Gastroesophageal sphincter (tissue), 4 donors: ENCODE measurements at places on chromosomes 3 and 15.

DNA sequence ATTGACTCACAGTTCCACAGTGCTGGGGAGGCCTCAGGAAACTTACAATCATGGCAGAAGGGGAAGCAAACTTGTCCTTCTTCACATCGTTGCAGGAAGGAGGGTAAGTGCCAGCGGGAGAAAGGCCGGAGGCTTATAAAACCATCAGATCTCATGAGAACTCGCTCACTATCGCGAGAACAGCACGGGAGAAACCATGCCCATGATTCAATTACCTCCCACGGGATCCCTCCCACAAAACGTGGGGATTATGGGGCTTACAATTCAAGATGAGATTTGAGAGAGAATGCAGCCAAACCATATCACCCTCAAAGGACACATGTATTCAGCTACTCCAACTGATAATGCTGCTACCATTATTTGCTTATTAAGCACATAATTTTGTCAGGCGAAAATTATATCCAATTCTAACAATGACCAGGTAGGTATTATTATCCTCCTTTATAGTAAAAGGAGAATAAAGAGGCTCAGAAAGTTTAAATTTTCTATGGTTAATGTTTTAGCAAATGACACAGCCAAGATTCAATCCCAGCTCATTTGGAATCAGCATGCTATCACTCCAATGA, 327.2 kb upstream of the CDIN1 start:
- no peaks in the 10 kb centered on the region for H3K27me3 ChIP-seq
- no peak for ATAC-seq
- no peak overlapping the region for H3K27ac ChIP-seq
- no peaks in the 10 kb centered on the region for H3K4me1 ChIP-seq
- H3K4me3 ChIP-seq = no peak overlapping the region
- no peaks in the 10 kb centered on the region for H3K36me3 ChIP-seq

GRCh38 chr3:186042036-186042435, 66.9 kb downstream of the ETV5 start:
- no peaks in the 10 kb centered on the region for H3K4me1 ChIP-seq
- H3K27ac ChIP-seq = no peak overlapping the region
- no peak for ATAC-seq
- no peak overlapping the region for H3K4me3 ChIP-seq

DNA sequence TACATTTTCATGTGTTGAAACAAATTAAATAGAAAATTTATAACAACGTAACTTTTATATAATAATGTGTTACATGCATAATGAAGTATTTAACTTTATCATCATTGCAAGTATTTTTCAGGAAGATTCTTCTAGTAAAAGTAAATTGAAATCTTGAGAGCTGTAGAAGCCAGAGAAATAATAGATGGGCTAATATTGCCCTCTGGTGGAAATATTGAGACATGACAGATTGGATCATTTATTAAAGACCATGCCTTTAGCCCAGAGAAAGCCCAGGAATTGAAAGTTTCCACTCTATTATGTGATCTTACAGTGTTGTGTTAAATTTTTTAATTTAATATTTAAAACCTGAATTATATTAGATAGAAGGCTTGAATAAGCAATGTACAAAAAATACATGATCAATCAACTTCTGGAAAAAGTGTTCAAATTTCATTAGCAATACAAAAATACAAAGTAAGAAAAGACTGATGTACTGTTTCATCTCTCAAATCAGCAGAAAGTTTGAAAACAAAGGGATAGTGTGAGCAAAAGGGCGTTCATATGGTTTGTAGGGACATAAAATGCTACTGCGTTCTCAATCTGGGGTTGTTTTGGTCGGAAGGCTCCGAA, 52.7 kb upstream of the SPTSSB start:
- no peaks in the 10 kb centered on the region for H3K36me3 ChIP-seq
- no peak for ATAC-seq
- no peaks in the 10 kb centered on the region for H3K4me1 ChIP-seq
- H3K4me3 ChIP-seq = no peak overlapping the region

DNA sequence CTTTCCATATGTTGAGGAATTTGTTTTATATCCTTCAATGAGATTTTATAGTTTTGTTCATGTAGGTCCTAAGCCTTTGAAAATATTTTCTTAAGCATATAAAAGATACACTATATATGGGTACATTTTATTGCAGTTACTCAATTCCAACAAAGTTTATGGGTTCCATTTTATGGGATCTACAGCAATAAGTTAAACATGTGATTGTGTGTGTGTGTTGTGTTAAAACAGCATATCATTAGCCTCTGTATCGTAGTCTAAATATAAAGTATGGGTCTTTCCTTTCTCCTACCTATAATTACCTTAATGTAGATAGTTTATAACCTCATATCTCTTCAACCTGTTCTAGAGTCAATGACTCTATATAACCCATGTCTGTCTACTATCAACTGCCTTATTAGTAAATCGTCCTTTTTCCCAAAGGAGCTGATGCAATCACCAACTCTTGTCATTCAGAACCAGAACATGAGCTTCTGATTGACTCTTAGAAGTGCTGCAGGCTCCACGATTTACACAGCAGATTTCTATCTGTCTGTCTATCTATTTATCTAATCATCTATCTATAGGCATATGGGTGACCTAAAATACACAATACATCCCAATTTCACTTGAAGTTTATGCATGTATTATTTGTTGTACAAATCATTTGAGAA, 512.6 kb upstream of the CBLB start:
- ATAC-seq = no peak
- H3K27ac ChIP-seq = no peak overlapping the region
- H3K4me1 ChIP-seq = no peaks in the 10 kb centered on the region
- H3K4me3 ChIP-seq = no peak overlapping the region
- no peaks in the 10 kb centered on the region for H3K27me3 ChIP-seq

DNA sequence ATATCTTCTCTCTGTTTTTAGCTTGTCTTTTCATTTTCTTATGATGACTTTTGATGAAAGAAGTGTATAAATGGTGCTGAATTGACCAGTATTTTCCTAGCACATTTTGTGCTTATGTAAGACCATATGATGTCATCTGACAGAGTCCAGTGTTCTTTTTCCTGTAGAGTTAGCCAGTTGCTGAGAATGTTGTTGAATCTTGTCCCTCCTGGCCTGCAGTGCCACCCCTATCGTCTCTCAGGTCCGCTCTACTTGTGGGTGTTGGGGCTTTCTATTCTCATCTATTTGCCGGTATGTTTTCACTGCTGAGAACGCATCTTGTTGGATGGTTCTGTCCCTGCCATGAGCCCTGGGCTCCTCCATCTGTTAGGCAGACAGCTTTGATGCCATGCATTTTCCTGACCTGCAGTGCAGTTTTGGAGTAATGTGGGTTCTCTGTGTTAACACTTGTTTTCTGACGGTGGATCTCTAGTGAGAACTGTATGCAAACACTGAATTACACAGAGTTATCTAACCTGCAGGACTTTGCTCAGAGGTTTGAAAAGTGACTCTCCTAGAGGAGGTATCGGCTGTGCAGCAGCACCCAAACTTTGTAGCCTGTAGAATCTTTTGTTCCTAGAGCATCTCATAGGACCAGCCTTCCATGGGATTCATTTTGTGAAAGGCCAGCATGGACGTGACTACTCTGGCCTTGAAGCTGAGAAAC, 44.6 kb downstream of the SLC6A20 start:
- peaks cover 16% of the 10 kb centered on the region for H3K36me3 ChIP-seq
- H3K27ac ChIP-seq = no peak overlapping the region
- no peak for ATAC-seq
- H3K4me3 ChIP-seq = no peak overlapping the region

GRCh38 chr3:100030346-100030745, 84.0 kb downstream of the FILIP1L start:
- no peak overlapping the region for H3K27ac ChIP-seq
- peaks cover 46% of the 10 kb centered on the region for H3K4me1 ChIP-seq
- H3K4me3 ChIP-seq = no peak overlapping the region
- no peak for ATAC-seq
- H3K27me3 ChIP-seq = no peaks in the 10 kb centered on the region

DNA sequence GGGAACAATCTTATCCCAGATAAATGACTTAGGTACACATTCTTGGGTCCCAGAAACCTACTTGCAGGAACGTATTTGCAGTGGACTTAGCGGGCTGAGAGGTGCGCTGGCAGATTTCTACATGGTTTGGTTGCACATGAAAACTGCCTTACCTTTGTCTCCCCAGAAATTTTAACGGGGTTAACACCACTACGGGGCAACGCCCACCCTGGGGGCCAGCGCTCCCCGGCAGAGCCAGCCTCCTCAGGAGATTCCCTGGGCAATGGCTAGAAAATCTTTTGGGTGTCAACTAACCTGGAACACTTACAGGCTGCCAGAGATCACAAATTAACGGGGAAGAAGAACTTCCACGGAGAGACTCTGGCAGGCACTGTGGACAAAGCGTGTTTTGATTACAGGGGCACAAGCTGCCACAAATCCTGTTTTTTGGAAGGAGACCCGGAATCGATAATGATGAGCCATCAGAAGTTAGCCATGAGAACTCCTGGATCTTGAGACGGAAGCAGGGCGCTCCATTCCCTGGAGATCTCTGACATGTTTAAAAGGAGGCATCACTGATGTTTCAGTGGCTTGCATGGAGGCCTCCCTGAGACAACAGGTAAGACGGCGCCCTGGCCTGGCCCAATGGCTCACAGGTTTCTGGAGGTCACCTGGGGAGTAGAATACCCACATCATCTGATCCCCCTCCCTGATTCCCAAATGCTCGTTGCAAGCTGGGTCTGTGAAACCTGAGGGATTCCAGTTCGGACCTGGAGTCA, 288.9 kb downstream of the ADAMTS17 start:
- no peak overlapping the region for H3K27ac ChIP-seq
- ATAC-seq = no peak
- no peak overlapping the region for H3K4me3 ChIP-seq
- H3K36me3 ChIP-seq = no peaks in the 10 kb centered on the region
- no peaks in the 10 kb centered on the region for H3K4me1 ChIP-seq

GRCh38 chr15:99182791-99183190, 66.6 kb downstream of the TTC23 start:
- peaks cover 27% of the 10 kb centered on the region for H3K4me1 ChIP-seq
- ATAC-seq = no peak
- no peaks in the 10 kb centered on the region for H3K27me3 ChIP-seq
